Muscle of arm (tissue), 14 donors: ENCODE measurements at places on chromosomes 4 and X. TPM values are rescaled to one million over a fixed set of nuclear protein-coding genes. Genes with fewer than 3 reads are reported as not detected.

The SFRP2 gene
- polyA plus RNA-seq = 36.2 TPM

The ADAM29 gene
- not detected for polyA plus RNA-seq

The ADH1B gene
- 12.4 TPM for polyA plus RNA-seq

DNA sequence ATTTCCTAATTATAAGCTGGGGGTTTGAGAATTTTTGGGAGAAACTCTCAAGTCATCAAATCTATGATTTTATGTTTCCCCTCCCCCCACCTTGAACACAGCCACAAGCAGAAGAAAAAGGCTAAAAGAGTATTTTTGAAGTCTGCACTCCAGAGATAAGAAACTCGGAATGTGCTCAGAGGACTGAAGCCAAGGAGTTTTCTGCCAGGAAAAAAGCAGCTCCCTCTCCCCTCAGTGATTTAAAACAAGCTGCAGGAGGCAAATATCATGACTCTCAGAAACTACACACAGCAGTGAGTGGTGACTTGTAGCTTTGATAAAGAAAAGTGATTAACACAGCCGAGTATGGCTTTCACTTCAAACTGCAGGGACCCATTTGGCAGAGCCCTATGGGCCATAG is 800.2 kb upstream of the FTHL17 start:
- DNase-seq = peak; percentile 12

The FOXO4 gene
- 41.4 TPM for polyA plus RNA-seq

GRCh38 chr4:83979773-83980172 is 443.9 kb downstream of the GPAT3 start:
- no peak for DNase-seq

The KIAA1210 gene
- polyA plus RNA-seq = 0.17 TPM

DNA sequence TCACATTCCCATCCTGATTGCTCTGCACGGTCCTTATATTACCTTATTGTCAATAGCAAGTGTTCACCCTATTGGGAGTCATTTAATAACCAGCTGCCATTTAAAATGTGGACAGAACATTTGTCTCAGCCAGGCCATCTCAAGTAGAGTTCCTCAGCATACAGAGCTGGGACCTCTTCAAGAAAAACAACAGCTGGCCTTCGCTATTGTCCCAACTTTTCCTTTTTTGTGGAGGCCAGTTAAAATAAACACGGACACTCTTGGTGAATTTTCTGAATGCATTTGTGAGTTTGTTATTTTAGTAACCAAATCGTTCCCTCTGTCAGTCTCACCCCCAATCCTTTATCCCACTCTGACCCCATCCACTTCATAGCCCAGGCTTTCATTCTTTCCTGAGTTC is 395.3 kb upstream of the PITX2 start:
- DNase-seq = no peak

GRCh38 chrX:10847333-10847732 is 226.9 kb upstream of the MID1 start:
- no peak for DNase-seq

DNA sequence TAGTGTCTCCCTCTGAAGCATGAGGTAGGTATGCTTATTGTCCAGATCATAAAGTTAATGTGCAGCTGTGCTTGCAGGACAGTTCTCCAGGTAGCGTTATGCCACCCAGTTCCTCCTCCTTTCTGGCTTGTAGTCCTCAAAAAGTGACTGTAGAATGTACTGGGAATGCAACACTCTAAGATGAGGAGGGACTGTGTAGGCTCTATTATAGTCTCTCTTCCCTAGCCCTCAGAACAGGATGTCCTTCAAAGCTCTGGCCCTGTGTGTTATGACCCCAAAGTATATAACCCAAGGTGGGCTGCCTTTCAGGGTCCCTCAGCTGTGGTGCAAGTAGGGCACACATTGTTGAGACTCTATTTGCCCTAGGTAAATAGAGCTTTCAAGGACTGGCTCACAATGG is 20.8 kb upstream of the MANBA start:
- DNase-seq = no peak

The ANTXR2 gene
- polyA plus RNA-seq = 140 TPM

- no peak for DNase-seq
Observed at GRCh38 chr4:732911-733630, 27.4 kb downstream of the PCGF3 start.

The TBCK gene
- polyA plus RNA-seq = 23.9 TPM

The PDGFC gene
- polyA plus RNA-seq = not detected

DNA sequence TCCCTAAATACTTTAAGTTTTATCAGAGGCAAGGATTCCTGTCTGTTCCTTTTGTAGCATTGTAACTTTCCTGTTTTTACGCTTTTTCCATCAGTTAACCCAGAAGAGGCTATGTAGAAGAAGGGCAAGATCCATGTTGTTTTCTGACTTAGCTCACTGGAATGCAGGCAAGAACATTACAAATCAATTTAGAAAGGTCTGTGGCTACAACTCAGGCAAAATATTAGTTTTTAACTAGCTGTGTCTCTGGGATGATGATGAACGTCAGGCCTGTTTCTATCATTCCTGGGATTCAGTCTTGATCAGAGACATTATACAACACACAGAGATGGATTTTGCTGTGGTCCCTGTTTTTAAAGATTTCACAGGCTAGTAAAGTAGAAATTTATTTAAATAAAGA is 813.0 kb upstream of the POU3F4 start:
- DNase-seq = no peak

The ARR3 gene
- polyA plus RNA-seq = 1.1 TPM

- no peak for DNase-seq
Observed at GRCh38 chrX:39492497-39493162, 605.1 kb downstream of the BCOR start.

GRCh38 chr4:189355590-189355989 is 585.1 kb upstream of the FRG1 start:
- no peak for DNase-seq

The RRAGB gene
- 20.7 TPM for polyA plus RNA-seq

The DCAF8L2 gene
- polyA plus RNA-seq = not detected

DNA sequence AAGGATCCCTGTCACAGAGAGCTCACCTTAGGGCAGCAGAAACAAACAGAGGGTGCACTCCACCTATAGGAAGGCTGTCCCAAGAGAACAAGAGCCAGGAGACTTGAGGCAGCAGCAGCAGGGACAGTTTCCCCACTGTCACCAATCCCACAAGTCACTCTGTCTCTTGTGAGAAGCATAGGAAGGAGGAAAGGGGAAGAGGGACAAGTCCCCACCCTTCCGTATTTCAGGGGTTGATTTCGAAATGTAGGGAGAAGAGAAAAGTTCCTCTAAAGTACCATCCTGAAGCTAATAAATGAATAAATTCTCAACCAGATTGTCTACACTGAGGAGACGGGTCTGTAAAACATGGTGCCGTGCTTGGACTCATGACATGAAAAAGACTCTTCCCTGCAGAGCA is 9.5 kb upstream of the TLR8 start:
- DNase-seq = no peak

DNA sequence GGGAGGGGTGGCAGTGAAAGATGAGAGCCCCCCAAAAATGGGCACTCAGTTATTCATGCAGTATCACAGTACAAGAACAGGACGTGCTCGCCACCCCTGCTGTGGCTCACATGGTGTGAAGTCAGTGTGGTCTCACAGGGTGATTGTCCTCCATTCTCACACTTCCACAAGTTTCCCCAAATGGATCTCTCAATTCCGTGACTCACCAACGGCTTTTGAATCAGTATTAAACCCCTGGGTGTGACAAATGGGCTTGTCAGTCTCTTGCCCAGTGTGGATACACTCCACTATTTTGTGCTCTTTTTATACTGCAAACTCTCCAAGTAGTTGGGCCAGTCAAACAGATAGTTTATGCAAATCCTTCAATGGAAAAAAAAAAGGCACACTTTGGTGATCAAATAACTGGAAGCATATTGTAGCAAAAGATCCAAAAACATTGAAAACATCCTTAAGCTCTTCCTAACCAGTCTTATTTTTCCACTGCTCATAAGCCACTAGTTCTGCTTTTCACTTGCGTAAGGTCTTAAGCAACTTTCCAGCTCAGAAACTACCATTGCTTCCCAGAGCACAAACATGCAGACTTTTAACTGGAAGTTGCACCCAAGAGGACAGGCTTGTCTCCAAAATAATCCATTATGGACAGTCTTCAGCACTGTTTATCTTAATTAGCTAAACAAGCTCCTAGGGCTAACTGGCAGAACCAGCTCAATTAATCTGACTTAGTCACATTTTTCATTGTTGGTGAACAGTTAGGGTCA is 365.7 kb downstream of the PPP3CA start:
- DNase-seq = no peak

GRCh38 chr4:173333658-173334084 is 487 bp downstream of the HMGB2 start:
- peak; percentile 39 for DNase-seq

The SERPINA7 gene
- polyA plus RNA-seq = not detected

GRCh38 chrX:136185401-136186022 is 38.2 kb downstream of the FHL1 start:
- no peak for DNase-seq

- DNase-seq = peak; percentile 7
Observed at GRCh38 chrX:84186603-84187532, 1.1 kb downstream of the RPS6KA6 start.

DNA sequence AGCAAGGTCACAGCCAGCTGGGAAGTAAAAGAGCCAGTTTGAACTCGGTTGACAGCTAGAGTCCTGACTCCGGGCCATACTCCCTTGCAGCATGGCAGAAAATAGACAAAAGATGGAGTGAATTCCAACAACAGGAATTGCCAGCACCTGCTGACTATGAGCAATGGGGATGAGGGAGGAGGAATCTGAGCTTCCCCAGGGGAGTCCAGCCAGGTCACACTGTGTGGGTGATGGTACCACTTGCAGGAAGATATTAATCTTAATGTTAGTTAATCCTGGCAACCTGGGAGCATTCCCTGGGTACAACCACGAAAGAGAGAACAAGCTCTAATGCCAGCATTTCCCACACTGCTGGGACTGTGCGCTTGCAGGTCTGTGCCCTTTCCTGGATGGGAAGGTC is 48.1 kb upstream of the S100G start:
- no peak for DNase-seq

GRCh38 chr4:7941111-7941964 is 1.7 kb upstream of the AFAP1 start:
- DNase-seq = no peak

DNA sequence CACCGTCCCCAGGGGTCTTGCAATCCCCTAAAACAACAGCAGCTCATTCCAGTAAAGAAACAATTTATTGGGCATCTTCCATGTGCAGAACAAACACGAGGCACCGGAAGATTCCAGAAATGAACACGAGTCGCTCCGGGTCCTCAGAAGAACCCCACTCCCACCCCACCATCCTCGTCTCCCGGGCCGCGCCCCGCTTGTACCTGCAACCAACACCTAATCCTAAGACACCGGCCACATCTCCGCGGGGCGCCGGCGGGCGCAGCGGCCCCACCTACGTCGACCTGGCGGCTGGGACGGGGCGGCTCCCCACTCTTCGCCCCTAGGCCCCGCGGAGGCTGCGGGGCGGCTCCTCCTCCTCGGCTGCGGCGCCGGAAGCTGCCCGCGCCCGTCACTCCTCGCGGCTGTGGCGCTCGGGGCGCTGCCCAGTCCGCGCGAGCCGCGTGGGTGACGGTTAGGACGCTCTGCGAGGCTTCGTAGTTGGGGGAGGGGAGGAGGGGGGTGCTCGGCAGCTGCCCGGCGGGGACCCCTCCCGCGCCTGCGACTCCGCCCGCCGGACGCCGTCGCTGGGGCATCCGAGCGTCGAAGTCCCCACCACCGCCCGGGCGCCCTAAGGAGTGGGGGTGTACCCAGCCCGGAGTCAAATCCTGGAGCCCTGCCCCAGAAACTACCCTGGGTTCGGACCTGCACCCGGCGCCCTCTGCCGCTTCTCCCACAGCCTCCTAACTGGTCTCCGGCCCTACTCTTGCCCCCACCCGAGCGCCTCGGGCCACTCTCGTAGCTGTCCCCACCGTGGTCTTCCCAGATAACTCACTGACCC is at the start of gene CCDC158:
TSS of gene CCDC158 (minus strand) at position 380 of the 820 bp plus-strand sequence. CDS start 17,934 bp downstream, outside the sequence.
- DNase-seq = no peak

DNA sequence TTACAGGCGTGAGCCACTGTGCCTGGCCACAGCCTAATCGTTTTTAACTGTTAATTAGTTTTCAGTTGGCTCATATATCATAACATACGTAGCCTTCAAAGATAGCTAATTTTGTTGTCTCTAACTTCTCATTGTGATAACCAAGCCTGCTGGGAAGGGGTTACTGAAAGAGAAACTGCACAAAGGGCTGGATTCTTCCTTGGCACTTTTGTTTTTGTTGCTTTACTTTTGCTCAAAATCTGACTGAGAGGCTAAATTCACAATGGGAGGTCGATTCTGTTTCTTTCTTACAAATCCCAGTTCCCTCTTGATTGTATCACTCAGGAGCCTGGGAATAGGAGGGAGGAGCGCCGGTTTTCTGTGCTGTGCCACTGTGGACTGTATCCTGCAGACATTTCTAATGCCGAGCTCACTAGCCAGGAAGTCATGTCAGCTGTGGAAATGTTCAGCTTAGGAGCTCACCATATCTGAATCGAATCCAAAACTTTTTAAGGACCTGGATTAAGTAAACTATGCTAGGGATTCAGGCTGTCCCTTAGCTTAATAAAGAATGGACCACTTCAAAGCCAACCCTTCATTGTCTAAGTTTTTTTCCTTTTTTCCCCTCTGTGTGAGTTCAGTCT is 120.5 kb upstream of the FAT1 start:
- peak; percentile 65 for DNase-seq

- peak; percentile 80 for DNase-seq
Observed at GRCh38 chr4:10461091-10461849, 4.0 kb upstream of the ZNF518B start.

The TLL1 gene
- 2.0 TPM for polyA plus RNA-seq

DNA sequence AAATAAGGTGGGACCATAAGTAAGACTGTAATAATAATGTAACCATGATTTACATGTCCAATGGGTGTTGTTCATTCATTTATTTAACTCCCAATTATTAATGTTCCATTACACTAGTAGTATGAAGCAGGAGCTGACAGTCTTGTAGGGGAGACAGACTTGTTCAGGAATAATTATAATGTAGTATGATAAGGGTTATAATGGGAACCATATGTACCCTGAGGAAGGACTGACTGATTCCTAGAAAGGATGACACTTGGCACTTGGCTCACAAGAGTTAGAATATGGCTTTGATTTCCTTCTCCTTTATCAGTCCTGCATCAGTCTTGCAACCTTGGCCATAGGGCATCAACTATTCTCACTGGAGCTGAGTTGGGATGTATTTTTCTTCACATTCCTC is 24.2 kb downstream of the PCDH7 start:
- DNase-seq = no peak

The HS6ST2 gene
- 29.7 TPM for polyA plus RNA-seq

The TCP11X2 gene
- not detected for polyA plus RNA-seq

GRCh38 chr4:148203056-148203898 is 238.9 kb downstream of the NR3C2 start:
- peak; percentile 32 for DNase-seq

The XPNPEP2 gene
- 3.6 TPM for polyA plus RNA-seq
